ENCODE measurements at places on chromosomes 7 and 10.

GRCh38 chr10:31864834-31865518 lies 63.7 kb downstream of the ARHGAP12 start:
- peak; percentile 15 for DNase-seq

DNA sequence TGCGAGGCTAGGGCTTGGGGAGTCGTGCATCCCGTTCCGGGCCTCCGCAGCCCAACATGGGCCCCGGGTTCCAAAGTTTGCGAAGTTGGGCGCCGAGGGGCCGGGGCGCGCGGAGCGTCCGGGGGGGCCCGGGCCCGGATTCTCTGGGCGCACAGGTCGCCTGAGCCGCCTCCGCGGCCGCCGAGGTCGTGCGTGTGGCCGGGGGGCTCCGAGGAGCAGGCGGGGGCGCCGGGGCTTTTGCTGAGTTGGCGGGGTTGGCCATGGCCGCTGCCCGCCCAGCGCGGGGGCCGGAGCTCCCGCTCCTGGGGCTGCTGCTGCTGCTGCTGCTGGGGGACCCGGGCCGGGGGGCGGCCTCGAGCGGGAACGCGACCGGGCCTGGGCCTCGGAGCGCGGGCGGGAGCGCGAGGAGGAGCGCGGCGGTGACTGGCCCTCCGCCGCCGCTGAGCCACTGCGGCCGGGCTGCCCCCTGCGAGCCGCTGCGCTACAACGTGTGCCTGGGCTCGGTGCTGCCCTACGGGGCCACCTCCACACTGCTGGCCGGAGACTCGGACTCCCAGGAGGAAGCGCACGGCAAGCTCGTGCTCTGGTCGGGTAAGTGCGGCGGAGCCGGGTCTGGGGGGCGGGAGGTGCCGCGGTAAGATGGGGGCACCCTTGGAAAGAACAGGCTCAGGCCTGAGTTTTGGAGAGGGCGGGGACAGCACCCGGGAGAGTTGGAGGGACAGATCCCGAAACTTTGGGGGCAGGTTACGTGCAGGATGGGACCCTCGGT lies 643 bp downstream of the SMO start:
- DNase-seq: peak; percentile 79

- DNase-seq: peak; percentile 45
Measured at GRCh38 chr7:131231381-131232220, 96.1 kb upstream of the MKLN1 start.

DNA sequence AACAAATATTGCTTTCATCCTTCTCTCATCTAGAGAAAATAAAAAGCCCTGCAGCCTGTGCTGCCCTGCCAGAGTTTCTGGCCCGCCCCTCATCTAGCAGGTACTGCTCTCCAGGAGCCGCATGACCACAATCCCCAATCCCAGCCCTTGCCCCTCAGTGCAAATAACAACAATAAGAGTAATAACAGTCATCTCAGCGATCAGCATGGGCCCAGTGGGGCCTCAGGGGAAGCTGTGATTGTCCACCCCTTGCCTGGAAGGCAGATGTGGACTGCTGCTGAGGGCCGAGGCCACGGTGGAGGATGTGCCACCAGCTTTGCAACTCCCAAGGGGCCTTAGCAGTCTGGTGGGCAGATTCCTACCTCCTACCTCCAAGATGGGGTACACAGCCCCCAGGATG lies 106.1 kb downstream of the CDH23 start:
- DNase-seq: no peak

- DNase-seq: no peak
Measured at GRCh38 chr7:49166441-49166840, 242.1 kb downstream of the CDC14C start.

GRCh38 chr10:89518108-89518507 lies 17.3 kb downstream of the SLC16A12 start:
- no peak for DNase-seq

DNA sequence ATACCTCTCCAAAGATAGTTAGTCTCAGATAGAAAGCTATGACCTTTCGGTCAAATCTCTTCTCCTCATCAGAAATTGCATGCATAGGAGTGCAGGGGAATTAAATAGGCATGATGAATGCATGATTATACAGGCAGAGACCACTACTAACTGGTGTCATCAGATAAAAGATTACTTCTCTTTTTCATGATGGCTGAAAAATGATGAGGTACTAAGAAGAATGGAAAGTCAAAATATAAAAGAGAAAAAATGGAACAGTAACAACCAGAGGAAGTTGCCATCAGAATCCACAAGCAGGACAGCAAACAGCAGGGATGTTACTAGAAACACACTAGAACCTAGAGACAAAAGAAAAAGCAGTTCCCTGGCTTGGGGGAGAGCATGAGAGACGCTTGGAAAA lies 31.6 kb downstream of the CTTNBP2 start:
- no peak for DNase-seq
